ENCODE measurements at places on chromosomes 1 and 21.

GRCh38 chr1:180563026-180563827 is 4.5 kb downstream of the OVAAL start:
- no peak for DNase-seq

GRCh38 chr1:45172005-45172404 is 34.4 kb downstream of the ZSWIM5 start:
- DNase-seq, result no peak

DNA sequence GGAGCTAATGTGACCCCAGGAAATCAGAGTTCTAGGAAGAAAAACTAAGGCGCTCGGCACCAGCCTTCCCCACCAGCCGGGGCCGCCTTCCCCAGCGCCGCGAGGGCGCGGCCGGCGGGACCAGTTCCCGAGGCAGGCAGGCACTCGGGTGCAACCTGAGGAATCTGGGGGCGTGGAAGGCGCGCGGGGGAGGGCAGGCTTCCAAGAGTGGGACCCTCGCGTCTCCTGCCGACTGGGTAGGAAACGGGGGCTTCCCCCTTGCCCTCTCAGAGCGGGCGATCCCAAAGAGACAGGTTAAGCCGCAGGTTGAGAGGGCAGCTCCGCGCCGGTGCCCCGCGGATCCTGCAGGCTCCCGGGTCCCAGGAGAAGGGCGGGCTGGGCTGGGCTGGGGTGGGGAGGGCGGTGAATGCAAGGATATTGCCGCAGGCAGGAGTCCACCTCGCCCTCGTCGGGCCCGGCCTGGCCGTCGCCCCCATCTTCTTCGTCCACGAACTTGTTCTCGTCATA is 431 bp downstream of the ARPC5 start:
- DNase-seq, result peak; percentile 17

- no peak for DNase-seq
Measured at GRCh38 chr1:18557621-18558465, 72.8 kb upstream of the PAX7 start.

DNA sequence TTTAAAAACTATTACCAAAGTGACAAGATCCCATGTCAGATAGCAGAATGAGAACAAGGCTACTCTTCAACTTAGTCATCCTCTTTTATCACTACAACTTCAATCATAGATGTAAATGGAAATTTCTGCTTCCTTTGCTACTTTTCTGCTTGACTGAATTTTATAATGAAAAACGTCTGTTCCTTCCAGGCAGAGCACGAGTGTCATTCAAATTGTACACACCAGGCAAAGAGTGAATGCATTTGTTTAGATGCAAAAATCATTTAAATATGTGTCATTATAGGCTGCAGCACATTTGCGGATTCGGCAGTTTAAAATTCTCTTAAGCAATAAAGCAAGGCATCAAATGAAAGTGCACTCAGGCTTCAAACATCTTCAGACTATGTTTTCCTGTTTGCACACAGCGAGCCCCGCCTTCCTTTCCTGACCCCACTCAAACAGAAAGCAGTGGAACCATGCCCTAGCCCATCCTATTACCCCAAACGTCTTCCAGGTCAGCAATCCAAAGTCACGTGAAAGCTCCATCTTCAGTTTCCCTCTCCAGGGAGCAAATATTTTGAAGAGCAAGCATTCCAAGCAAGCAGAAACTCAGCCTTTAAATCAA is 99.6 kb downstream of the APP start:
- no peak for DNase-seq

- no peak for DNase-seq
Measured at GRCh38 chr1:100730130-100730529, 10.6 kb downstream of the VCAM1 start.

DNA sequence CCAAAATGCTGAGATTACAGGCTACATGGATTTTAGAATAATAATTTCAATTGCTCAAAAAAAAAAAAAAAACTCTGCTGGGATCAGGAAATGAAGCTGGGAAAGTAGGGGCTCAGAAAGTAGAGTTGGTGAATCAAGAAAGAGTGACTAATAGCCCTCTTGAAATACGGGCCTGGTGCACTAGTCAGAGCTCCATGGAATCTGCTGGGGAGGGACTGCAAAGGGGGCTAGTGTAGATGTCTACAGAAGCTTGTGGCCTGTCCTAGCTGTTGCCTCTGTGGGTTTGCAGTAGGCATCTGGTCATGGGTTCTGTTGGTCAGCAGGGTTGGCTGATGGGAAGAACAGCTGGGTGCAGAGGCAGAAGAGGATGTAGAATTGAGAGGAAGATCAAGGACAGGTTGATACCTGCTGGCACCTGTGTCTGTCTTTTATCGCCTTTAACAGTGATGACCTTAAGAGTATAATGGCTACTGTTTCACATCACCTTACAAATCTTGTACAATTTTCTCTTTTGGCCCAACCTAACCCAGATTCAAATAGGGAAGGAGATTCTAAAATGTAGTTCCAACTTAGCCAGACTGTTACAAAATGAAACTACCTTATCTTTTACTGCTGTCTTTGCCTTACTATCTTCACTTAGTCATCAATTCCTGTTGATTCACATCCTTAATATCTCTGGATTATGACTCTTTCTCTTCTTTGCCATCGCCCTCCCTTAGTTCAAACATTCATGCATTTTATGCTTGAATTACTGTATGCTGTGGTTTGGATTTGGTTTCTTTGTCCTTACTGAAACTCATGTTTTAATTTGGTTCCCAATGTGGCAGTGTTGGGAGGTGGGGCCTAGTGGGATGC is 126.2 kb downstream of the GIPC2 start:
- DNase-seq, result no peak

DNA sequence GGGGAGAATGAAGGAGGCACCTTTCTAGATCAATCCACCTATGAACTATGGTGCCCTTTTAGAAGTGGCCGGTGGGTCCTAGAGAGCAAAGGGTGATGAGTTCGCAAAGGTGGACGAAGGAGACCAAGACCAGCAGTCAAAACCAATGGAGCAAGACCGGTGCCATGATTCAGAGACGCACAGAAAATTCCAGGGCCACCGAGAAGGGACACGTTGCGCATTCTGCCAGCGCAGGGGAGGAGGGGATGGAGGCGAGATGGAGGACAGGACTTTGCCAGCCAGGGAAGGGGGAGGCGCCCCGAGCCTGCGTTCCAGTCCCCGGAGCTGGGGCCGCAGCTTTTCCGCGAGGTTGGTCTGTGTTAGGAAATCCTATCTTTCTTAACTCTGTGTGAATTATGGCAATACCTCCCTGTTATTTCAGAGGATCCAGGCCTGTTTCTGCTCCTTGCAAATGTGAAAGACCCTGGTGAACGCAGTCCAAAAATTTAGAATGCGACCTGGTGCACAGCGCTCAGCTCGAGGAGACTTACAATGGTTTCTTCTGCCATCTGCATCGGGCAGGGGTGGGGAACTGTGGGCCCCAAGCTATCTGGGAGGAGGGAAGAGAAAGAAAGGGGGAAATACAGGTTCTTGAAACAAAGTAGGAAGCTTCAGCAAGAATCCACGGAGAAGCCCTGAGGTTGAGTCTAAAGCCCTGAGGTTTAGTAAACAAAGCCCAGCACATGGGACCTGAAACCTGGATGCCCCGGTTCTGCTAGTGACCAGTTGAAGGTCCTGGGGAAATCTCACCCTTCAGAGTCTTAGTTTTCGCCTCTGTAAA is 129.4 kb downstream of the MRPS6 start:
- no peak for DNase-seq

GRCh38 chr1:86582161-86582560 is 35.3 kb downstream of the CLCA4 start:
- DNase-seq, result no peak

DNA sequence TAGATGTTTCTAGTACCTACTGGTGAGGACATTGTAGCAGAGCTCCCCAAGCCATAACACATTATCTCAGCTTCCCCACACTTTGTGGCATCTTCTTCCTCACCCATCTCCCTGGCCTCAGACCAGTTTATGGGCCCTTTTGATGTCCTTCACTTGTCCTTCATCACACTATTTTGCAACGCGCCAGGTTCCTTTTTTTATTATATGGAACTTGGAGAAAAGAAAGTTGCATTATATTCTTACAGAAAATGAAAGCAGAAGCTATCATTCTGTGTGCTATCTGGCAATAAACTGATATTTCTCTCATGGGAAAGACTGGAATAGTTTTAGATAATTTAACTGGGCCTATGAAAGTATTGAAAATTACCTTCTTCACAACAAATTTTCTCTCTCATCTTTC is 196.9 kb upstream of the ETV3 start:
- DNase-seq, result no peak

- no peak for DNase-seq
Measured at GRCh38 chr1:209527993-209528717, 55.4 kb upstream of the CAMK1G start.

DNA sequence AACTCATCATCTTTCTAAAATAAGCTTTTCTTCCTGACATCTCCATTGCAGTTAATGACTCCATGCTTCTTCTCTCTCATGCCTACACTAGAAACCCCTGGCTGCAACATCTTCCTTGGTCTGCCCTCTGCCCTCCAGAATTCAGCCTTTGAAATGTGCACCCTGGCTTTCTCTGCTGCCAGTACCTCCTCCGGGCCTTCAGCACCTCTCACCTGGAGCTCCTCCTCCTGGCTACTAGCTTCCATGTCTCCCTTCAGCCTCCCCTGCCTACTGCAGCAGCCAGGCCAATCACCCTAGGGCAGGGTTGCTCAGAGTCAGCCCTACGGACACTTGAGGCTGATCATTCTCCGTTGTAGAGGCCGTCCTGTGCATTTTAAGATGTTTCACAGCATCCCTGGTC is 18.3 kb downstream of the SUSD4 start:
- DNase-seq, result no peak

DNA sequence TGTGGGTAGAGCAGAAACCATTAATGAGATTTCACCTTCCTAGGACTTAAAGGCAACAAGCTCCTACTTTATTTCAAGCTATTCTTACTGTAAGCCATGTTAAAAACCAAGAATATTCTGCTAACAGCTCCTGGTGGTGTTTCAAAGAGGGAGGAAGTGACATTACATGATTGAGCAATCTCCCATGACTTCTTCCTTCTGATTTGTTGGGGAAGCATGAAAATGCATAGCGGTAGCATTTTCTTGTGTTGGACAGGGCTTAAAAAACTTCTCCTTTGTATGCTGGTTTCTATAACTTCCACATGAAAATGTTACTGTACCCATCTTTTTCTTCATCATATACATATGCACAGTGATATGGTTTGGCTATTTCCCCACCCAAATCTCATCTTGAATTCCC is 297.0 kb upstream of the SNX7 start:
- DNase-seq, result no peak

GRCh38 chr21:24948186-24948585 is 659.1 kb downstream of the MRPL39 start:
- no peak for DNase-seq

DNA sequence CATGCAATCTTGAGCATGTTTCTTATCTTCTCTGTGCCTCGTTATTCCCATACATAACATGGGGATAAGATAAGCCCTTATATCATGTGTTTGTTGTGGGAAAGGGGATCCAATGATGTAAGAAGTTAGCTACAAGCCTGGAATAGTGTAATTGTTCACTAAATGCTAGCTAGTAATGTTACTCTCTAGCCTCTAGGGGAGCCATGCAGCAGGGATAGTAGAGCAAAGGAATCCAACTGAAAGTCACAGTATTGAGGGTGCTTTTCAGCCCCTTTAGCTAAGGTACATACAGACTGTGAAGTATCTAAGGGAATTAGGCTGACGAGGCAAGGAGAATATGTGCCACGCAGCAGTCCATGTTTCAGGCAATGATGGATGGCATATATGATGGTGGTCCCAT is 46.9 kb downstream of the IL23R start:
- DNase-seq, result no peak

- DNase-seq, result no peak
Measured at GRCh38 chr1:71242239-71242638, 161.4 kb upstream of the ZRANB2 start.

- no peak for DNase-seq
Measured at GRCh38 chr1:24373710-24374109, 39.9 kb downstream of the STPG1 start.

DNA sequence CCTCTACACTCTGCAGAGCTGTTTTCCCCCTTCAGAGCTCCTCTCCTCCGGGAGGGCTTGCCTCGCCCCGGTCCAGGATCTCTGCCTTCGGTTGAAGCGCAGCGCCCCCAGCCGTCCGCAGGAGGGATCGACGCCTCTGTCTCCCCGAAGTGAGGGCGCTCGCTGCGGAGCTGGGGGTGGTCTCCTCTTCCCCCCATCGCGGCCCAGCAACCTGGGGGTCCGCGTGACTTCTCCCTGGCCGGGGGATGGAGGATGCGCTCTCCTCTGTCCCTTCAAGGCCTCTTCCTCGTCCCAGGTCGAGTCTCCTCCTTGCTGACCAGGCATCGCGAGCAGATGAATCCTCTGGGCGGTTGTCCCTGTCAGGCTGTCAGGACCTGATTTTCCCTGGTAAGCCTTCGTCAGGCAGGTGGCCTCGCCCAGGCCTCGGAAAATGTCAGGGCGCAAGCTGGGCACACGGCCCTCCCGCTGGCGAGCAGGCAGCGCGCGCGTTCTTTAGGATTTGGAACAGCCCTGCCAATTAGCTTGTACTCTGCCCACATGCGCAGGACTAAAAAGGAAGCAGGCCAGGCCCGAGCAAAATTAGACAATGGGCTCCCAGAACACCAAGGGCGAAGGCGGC is 90.5 kb downstream of the EDEM3 start:
- DNase-seq, result no peak

DNA sequence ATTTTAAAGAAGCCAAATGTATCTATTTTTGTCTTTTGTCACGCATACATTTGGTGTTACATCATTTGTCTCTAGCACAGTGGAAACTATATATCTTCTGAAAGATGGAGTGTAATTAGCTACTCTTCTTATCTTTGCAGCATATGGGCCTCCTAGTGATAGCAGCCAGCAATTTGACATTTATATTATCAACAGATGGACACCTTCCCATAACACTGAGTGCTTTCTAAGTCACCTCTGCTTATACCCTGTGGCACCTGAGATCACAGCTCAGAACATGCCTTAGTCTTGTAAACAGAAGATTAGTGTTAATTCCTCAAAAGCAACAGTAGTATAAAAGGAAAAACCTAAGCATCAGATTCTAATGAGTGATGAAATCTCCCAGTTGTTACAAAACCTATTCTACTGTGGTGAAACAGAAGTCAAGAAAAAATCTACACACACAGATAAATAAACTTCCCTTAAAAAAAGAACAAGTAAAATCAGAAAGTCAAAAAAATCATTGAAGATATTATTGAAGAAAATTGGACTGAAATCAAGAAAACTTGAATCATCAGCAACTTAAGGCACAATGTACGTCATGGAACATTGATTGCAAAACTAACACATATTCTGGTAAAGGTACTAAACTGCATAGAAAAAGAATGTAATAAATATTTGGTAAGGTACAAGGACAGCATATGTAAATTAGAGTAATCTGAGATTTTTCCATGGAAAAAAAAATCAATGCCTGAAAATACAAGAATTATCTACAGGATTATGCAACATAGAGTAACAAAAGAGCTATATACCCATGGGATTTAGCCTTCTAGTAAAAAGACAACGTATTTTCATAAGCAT is 61.7 kb downstream of the KCNT2 start:
- no peak for DNase-seq

- DNase-seq, result no peak
Measured at GRCh38 chr21:45889961-45890360, 91.6 kb upstream of the COL6A1 start.
